IPS DF 19.7 (cell line): ENCODE measurements at places on chromosomes 7 and 10.

- no peak for DNase-seq
Observed at GRCh38 chr7:105705427-105705826, 124.1 kb upstream of the EFCAB10 start.

GRCh38 chr10:6101181-6101580 lies 12.3 kb downstream of the RBM17 start:
- no peak for DNase-seq

GRCh38 chr10:48978318-48978717 lies 38.7 kb upstream of the LRRC18 start:
- DNase-seq = no peak

DNA sequence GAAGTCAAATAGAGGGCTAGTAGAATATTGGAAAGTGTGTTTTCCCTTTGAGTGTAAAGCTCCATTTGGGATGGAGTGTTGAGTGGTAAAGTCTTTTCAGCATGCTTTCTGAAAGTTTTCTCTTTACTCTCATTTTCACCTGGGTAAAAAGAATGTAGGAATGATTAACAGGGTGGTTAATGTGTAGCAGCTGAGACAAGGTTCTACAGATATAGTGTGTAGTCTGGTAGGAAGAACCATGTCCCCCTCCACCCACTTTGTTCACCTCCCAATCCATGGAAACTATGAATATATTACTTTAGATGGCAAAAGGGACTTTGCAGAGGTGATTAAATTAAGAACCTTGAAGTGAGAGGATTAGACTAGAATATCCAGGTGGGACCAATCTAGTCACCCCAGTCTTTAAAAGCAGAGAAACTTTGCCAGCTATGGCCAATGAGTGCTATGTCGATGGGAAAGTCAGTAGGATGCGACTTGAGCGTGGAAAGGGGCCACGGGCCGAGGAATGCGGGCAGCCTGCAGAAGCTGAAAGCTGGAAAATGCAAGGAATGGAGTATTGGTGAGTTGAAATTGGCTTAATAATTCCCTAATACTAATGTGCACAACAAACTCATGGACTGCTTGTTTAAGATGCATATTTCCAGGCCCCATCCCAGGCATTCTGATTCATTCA lies 166.3 kb upstream of the AHR start:
- DNase-seq = no peak

GRCh38 chr10:123665491-123666286 lies 466 bp upstream of the GPR26 start:
- DNase-seq = no peak

- no peak for DNase-seq
Observed at GRCh38 chr7:28539289-28539981, 127.1 kb downstream of the CREB5 start.

DNA sequence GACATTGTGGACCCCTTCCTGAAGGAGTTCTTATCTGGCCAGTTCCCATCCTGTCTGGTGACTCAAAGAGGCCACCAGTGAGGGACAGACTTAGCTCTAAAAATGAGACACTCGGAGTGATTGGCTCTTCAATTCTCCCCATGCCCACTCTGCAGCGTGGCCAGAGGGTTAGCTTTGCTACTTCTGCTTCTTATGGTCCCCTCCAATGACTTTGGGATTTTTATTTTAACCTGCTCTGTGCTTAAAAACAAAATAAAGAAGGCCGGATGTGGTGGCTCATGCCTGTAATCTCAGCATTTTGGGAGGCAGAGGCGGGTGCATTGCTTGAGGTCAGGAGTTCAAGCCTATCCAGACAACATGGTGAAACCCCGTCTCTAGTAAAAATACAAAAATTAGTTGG lies 573.0 kb upstream of the AUTS2 start:
- DNase-seq = no peak

GRCh38 chr10:70132098-70133029 lies at the start of gene AIFM2:
TSS of gene AIFM2 (minus strand) at chr10:70132825. CDS start at chr10:70124084, 8,741 bp downstream.
- DNase-seq = no peak

DNA sequence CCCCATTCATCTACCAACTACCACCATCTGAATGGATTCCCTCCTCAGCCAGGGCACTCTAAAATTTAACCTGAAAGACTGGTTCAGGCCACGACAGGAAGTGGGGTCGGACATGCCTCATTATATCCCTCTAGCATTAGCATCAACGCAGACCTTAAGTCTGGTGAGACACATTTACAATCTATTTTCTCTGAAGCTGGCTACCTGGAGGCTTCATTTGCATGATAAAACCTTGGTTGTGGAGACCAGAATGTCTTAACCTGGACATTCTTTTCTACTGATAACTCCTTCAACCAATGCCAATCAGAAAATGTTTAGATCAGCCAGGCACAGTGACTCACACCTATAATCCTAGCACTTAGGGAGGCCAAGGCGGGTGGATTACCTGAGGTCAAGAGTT lies 42.3 kb downstream of the SVOPL start:
- no peak for DNase-seq

DNA sequence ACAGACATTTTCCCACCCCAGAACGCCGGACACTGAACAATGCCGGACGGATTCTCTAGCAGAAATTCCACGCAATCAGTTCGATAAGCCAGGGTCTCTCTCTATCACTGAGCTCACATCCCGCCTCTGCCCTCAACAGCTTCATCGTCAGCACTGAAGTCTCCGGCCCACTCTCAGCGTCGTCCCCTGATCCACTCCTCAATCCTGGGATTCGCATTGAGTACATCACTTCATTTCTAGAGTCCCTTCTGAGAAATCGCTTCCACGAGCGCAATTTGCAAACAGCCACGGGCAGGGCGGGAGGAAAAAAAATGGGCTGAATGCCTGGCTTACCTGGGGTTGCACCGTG lies 365 bp downstream of the YME1L1 start:
- no peak for DNase-seq

DNA sequence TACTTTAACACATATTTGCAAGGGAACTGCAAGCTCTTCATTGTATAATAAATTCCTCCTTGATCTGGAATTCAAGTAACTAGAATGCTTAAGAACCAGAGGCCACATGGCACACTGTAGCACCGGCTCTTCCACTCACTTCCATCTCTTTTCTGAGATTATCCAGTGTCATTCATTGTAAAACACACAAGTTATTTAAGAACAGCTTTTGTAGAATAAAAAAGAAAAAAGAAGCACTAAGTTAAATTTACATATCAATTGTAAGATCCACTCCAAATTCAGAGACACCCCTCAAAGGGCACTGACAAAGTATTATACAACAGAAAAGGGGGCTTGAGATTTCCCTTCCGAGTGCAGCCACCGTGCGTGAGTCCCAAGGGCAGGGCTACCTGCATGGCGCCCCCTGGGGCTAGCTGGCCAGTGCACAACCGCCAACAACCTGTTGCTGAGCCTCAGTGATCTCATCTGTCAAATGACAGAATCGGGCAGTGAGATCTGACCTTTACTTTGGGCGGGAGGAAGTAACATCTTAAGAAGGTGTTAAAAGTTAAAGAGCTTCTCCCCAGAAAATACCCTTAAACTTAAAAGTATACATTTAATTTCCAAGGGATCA lies 12.5 kb downstream of the GLI3 start:
- no peak for DNase-seq

- DNase-seq = no peak
Observed at GRCh38 chr7:26097837-26098668, 53.9 kb upstream of the NFE2L3 start.

DNA sequence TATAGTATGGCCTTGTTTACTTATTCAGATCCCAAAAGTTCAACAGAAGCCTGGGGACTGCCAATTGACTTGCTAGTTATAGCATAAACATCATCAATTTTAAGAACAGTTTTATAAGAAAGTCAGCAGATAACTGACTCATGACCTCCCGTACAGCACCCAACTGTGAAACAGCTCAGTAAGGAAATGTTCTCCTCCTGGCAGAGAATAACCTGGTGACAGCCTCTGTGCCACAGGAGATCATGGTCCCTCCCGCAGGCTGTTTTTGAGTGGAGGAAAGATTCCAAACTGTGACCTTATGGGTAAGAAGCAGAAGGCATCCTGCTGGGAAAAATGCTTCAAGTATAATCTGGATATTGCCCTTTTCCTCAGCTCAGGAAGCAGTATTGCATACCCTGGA lies 182.5 kb downstream of the SEMA3D start:
- DNase-seq = no peak

- DNase-seq = no peak
Observed at GRCh38 chr10:31574577-31574976, 255.6 kb downstream of the ZEB1 start.

- no peak for DNase-seq
Observed at GRCh38 chr7:95865716-95866371, 93.5 kb downstream of the DYNC1I1 start.

DNA sequence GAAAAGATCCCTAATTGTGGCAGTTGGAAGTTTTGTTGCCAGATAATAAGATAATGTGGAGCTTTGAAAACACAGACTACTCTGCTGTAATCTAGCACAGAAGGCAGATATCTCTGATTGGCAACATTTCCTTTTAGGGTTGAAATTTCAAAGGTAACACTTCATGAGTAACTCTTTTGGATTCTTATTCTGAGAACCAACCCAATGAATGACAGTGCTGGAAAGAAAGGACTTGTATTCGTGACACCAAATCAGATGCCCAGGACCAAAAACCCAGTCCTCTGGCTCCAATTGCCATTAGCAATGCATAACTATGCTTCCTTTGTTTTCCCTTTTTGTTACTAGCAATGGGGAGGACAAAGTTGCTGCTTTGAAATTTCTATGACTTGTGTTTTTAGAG lies 41.0 kb upstream of the ELMO1 start:
- DNase-seq = no peak
